ENCODE measurements at places on chromosomes 12 and 14.

- no peak for DNase-seq
Measured at GRCh38 chr14:83847102-83847501, 1682.8 kb upstream of the FLRT2 start.

GRCh38 chr12:70045514-70045913 is 197.7 kb upstream of the CNOT2 start:
- DNase-seq: no peak

GRCh38 chr14:89613260-89614008 is 196.4 kb upstream of the FOXN3 start:
- DNase-seq: no peak

GRCh38 chr12:47610686-47611252 is 95.1 kb downstream of the RPAP3 start:
- no peak for DNase-seq

- no peak for DNase-seq
Measured at GRCh38 chr14:26377150-26377549, 220.7 kb downstream of the NOVA1 start.

Measured in cerebellum (tissue), 4 donors.